Muscle of leg (tissue), 16 donors: ENCODE measurements at places on chromosomes 7 and 10.

- DNase-seq = no peak
Measured at GRCh38 chr7:68629-69028, 123.7 kb upstream of the FAM20C start.

- no peak for DNase-seq
Measured at GRCh38 chr7:121500360-121501058, 104.4 kb upstream of the FAM3C start.

- no peak for DNase-seq
Measured at GRCh38 chr7:90465816-90466215, 3.6 kb upstream of the PTTG1IP2 start.

DNA sequence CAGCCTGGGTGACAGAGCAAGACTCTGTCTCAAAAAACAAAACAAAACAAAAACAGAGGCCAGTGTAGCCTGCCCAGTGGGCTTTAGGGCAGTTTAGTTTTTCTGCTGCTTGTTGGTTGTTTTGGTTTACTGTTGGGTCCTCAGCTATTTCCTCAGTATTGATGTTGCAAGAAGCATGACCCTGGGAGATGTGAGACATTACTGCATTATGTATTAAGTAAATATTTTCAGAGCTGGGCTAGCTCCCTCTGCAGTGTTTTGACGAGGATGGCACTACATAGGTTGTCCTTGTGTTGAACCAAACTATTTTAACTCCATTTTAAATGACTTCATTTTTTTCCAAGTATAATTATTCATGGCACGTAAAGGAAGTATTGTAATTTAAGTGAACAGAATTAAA, 4.8 kb downstream of the AKAP9 start:
- DNase-seq = peak; percentile 17

- no peak for DNase-seq
Measured at GRCh38 chr7:122577449-122578003, 121.4 kb downstream of the RNF133 start.

- no peak for DNase-seq
Measured at GRCh38 chr7:101699881-101700823, 71.1 kb upstream of the MYL10 start.

- DNase-seq = no peak
Measured at GRCh38 chr10:88889559-88890337, 9.7 kb downstream of the STAMBPL1 start.

DNA sequence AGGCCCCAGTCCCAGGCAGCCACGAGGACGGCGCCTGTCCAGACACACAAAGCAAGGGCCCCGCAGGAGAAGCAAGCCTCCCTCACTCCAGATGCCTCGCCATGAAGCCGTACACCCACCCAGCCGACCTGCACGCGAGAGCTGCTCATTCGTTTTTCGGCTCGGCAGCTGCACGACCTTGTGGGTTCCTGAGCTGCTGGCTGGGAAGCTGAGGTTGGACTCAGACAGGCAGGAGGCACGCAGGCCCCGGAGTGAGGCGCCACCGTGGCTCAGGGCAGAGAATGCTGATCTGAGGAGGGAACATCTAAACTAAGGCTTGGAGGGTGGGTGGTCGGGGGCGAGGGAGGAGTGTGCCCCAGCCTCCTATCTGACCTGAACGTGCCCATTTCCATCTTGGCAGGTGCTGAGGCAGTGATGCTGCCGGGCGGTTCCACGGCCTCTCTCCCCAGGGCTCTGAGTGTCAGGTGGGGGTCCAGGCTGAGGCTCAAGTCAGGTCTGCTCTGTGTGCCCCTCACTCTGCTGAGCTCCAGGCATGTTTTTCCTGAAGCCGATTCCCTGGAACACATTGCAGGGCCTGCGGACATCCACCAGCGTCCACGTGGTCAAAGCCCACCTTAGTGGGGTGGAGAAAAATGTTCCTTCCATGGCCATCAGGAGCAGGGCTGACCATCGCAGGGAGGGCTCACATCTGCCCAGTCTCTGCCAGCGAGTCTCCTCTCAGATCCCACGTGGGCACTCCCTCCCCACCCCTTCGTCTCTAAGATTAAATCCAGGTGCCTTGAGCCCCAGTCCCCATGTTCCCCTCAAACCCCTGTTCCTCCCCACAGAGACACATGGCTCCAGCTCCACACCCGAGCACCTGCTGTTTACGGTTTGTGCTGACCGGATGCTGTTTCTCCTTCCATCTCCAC, 28.1 kb upstream of the FAM20C start:
- DNase-seq = no peak

GRCh38 chr7:130697820-130698219, 11.5 kb upstream of the TSGA13 start:
- DNase-seq = no peak

GRCh38 chr7:55363386-55364170, 1.6 kb upstream of the LANCL2 start:
- no peak for DNase-seq

GRCh38 chr10:52215745-52216361, 98.2 kb upstream of the DKK1 start:
- peak; percentile 87 for DNase-seq

GRCh38 chr7:16786257-16786656, 18.5 kb downstream of the AGR2 start:
- no peak for DNase-seq

DNA sequence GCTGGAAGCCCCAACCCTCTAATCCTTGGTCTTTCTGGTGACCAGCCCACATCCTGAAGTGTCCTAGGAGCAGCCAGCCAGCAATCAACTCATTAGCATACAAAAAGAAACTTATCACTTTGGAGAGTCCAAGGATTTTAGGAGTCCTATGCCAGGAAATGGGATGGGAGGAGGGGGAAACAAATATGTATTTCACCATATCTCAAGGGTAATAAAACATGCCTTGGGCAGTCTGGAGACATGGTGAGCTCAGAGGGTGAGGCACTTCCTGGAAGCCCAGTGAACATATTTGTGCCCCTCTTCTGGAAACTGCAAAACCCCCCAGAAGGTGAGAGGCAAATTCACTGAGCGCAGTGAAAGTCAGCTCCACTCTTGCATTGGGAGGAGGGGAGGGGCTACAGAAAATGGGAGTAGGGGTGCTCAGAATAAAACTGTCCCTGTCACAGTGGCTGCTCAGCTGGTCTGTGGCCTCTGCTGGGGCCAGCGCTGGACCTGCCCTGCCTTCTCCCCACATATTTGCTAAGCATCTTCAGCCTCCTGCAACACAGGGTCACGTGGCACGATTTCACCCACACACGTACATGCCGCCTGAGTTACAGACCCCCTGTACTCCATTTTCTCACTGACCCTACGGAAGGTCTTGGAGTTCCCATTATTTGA, 17.7 kb upstream of the ZMIZ1 start:
- no peak for DNase-seq

DNA sequence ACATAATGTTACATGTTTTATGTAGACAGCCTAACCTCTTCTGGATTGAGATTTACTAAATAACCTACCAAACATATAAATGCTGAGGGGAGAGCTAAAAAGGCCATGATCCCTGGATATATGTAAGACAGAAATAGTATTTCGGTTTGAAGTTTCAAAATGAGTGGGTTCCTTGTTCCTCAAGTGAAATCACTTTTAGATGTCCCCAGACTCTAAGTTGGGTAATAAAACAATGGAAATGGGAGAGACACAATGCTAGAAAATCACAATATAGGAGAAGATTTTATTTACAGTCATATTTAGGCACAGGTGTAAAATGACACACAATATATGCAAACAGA, 56.5 kb downstream of the SHTN1 start:
- peak; percentile 32 for DNase-seq

DNA sequence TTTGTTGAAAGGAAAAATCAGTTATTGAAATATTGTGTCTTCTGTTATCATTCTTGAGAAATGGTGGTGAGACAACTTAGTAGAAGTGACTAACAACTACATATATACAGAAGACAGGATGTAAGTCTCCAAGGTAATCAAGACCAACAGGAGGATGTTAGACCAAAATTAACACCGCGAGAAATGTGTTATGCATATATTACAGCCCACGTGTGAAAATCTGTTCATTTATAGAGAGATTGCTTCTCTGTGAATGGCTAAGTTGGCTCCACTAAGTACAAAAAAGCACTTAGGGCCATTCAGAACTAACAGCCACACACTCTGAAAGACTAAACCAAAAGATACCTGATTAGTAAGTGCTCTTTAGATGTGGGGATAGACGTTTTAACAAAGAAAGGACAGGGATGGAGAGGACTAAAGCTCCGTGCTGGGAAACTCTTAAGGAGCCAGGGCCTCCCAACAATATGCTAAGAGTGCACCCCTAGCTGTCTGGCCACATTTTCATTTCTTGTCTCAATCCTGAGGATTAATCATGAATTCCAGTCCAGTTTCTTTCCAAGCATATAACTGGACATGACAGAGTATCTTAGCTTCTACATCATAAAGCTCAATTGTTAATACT, 26.5 kb downstream of the HDAC9 start:
- DNase-seq = no peak

GRCh38 chr7:67901808-67902480, 905.3 kb downstream of the TYW1 start:
- DNase-seq = no peak

DNA sequence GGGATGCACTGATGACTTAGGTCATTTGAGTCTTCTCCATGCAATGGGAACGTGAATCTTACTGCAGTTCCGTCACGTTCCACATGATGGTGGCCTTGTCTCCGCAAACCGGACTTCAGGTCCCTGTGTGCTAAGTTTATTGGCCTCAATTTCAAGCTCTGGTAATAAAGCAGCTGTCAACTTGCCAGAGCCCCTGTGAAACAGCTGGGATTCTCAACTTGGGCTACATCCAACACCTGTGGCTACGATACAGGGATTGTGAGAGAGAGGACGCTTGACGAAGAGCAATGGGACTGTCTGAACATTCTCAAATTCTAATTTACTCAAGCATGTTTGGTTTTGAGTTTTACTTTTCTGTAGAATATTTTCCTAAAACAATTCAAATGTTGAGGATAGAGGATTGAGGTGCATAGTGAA, 174.2 kb downstream of the PTN start:
- peak; percentile 97 for DNase-seq

GRCh38 chr10:120221873-120222485, 235.0 kb upstream of the PLPP4 start:
- peak; percentile 25 for DNase-seq
